AG09309 (cell line): ENCODE measurements at places on chromosomes 1 and 21.

GRCh38 chr1:48177257-48177656, 45.3 kb upstream of the SLC5A9 start:
- DNase-seq: no peak

DNA sequence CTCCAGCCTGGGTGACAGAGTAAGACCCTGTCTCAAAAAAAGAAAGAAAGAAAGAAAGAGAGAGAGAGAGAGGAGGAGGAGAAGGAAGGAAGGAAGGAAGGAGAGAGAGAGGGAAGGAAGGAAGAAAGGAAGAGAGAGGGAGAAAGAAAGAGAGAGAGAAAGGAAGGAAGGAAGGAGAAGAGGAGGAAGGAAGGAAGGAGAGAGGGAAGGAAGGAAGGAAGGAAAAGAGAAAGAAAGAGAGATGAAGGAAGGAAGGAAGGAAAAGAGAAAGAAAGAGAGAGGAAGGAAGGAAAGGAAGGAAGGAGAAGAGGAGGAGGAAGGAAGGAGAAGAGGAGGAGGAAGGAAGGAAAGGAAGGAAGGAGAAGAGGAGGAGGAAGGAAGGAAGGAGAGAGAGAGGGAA, 82.2 kb upstream of the ATP1B1 start:
- DNase-seq: no peak

GRCh38 chr1:41409825-41410224, 48.6 kb downstream of the FOXO6 start:
- DNase-seq: no peak

- no peak for DNase-seq
Observed at GRCh38 chr1:206706806-206707366, 22.2 kb downstream of the MAPKAPK2 start.

- no peak for DNase-seq
Observed at GRCh38 chr21:9730866-9731265, 790.5 kb upstream of the TPTE start.

- DNase-seq: peak; percentile 58
Observed at GRCh38 chr1:153568367-153569099, 2.9 kb upstream of the S100A2 start.

DNA sequence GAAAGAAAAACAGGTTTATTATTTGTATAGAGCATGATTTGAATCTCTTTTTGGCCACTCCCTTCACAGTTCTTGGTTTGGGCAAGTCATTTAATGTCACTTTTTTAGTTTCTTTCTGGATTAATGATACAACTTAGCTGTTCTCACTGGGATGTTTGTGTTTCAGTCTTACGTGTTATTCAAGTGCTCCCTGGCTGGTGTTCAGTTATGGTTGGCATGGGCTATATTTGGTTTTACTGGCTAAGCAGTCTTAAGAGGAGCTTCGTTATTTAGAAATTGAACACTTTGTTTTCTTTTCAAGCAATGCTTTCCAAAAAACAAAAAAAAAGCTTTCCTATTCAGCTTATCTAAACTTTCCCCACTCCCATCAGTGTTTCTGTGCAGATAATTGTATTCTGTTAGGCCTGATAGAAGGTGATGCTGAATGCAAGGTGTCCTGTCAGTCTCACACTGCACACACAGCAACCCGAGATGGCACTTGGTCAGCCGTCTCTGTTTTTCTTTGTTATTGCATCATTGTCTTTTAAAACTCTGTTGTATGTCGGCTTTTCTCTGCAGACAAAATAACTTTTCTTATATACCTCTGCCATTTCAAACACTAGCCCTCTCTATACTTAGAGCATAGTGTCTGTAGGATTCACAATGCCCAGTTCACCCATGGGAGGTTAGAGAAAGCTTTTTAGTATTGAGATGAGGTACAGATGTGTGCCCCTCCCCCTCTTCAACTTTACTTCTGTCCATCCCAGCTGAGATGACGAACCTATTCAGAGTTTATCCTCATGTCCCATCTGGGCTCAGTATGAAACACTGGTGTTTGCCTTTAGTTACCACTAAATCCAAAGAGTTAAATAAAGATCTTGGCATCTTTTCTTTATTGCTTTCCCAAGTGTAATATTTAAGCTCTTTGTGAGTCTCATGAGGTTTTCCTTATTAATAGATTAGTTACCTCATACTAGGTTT, 80.2 kb downstream of the VPS13D start:
- no peak for DNase-seq

DNA sequence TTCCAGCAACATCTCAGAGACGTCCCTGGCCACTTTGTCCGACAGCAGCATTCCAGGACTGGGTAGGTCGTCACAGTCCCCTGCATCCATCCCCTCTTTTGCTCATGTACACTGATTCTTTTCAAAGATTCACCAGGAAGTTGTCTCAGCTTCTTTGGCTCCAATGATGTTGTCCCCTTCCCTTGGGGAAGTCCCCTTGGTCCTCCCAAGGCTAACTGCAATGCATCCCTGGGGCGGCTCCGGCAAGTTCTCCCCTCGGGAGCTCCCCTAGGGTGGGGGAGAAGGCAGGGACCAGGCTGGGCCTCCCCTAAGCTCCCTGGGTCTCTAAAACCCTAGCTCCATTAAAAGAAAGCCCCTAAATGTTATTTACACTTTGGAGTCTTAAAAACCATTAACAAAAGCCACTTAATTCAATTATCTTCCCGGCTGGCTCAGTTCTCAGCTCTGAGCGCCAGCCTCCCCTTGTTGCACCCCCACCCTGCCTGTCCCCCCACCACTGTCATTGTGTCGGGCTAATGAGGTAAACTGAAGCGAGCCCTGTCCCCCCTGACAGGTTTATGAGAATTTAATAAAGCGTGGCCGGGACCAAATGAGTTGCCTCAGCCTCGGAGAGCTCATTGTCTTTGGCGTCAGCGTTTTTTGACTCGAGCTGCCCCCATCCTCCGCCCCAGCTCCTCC, 25.3 kb downstream of the KNCN start:
- no peak for DNase-seq

GRCh38 chr1:67336157-67336556, 28.5 kb downstream of the IL12RB2 start:
- DNase-seq: no peak

DNA sequence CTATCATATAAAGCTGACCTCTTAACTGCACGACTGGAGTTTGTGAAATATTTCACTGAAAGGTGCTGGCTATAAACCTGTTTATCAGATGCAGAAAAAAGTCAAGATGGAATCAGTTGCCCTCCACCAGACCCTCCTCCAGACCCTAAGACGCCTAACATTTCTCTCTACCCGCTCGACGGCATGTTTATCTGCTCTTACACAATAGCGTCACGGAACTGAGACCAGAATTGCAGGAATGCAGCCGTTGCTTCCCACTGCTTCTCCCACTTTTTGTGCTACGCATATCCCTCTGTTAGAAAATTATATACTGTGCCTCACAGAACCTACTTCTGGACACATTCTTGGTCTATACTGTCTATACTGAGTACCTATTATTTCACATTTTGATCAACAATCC, 28.2 kb upstream of the FAM131C start:
- no peak for DNase-seq

DNA sequence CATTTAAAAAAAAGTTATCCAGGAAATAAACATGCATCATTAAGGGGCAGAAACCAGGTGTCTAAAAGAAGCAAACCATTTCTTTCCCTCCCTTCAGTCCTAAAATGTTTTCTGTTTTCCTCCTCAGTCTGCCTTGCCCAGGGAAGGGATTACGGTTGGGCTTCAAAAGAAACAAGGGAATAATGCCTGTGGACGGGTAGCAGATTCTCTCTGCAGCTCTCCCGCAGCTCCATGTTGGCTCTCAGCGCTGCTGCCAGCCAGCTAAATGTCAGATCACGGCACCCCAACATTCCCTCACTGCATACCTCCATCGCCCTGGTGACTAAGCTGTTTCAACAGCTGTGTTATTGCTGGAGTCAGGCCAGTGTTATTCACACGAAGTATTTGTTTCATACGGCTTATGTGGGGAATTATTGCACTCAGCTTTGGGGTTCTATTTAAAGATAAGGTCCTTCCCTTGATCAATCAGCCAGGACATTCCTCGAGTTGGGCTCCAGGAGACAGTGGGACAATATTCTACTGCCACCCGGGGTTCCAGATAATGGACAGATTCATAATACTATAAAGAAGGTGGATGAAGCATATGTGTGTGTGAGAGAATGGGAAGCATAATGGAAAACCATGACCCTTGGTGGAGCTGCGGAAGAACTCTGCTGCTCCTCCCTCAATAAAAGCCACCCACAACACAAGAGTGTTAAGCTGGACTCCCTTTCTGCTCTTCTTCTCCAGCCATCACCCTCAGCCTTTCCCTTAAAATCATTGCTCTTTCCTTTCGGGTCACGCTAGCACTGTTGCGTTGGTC, 58.2 kb downstream of the WLS start:
- DNase-seq: peak; percentile 87

DNA sequence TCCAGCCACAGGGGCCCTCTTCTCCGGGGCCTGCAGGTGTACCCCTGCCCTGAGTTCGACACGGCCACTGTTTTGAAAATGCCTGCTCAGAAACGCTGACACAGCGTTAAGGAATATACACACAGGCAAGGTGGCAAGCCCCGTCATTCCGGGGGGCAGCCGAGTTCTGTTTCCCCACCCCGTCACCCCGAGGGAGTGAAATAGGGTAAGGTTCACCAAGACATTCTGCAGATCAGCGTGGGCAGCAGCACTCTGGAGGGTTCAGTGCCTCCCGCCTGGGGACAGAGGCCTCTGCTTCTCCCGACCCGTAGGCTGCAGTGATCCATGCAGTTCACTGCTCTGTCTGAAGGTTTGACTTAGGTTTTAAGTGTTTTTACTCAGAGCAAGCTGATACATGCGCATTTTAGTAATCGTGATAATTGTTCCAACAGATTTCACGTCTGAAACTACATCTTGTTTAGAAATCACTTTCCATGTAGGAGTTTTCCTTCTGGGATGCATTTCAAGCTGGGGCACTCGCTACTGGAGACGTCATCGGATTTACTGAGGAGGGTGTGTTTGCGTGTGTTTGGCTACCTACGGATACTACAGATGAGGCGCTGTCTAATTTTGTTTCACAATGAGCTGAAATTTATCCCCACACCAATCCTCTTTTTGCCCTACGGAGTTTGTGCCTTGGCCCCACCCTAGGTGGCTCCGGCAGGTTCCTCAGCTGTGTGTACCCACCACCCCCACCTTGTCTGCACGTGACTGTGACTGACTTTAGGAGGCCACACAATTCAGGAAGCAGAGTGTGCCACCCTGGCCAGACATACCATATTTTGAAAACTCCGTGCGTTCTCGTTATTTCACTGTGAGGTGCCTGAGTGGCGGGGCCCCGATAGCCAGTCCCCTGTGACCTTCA, 63.5 kb downstream of the AGPAT3 start:
- no peak for DNase-seq

- DNase-seq: no peak
Observed at GRCh38 chr1:21670956-21671902, 2.1 kb upstream of the RAP1GAP start.

GRCh38 chr1:83559129-83559840, 439.6 kb downstream of the TTLL7 start:
- DNase-seq: no peak

DNA sequence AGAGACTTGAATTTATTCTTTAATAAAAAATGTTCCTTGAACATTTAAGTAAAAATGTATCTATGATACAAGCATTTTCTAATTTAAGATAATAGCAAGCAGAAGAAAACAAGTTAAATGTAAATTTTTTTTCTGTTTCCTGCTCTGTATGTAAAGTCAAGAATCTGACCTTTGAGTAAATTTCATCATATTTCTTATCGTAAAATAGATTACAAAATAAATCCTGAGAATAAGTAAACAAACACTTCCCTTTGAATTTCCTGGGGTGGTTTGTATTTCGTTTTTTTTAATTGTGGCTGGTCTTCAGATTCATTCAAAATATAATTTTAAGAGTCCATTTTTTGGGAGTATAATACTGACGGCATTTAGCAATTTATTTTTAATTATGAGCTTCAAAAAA, 77.6 kb downstream of the POU2F1 start:
- no peak for DNase-seq

DNA sequence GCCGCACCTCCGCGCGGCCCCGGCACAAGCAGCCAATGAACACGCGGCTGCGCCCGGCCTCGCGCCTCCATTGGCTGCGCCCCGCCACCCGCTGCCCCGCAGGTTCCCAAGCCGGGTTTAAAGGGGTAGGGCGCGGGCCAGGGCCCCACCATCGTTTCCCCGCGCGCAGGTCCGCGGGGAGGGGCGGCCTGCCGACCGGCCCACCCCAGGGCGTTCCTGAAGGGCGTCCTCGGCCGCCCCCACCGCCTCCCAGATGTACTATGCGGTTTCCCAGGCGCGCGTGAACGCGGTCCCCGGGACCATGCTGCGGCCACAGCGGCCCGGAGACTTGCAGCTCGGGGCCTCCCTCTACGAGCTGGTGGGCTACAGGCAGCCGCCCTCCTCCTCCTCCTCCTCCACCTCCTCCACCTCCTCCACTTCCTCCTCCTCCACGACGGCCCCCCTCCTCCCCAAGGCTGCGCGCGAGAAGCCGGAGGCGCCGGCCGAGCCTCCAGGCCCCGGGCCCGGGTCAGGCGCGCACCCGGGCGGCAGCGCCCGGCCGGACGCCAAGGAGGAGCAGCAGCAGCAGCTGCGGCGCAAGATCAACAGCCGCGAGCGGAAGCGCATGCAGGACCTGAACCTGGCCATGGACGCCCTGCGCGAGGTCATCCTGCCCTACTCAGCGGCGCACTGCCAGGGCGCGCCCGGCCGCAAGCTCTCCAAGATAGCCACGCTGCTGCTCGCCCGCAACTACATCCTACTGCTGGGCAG, at the start of gene OLIG1:
TSS of gene OLIG1 (plus strand) at position 148 of the 750 bp plus-strand sequence. CDS start at position 254, 106 bp downstream.
- DNase-seq: no peak
